IMR-90 (cell line): ENCODE measurements at places on chromosomes 4 and X.

- no peak for DNase-seq
Observed at GRCh38 chr4:187770345-187770744, 225.2 kb upstream of the ZFP42 start.

- no peak for DNase-seq
Observed at GRCh38 chrX:140480765-140481164, 24.1 kb downstream of the SOX3 start.

GRCh38 chr4:98692411-98692810, 34.0 kb upstream of the TSPAN5 start:
- no peak for DNase-seq

DNA sequence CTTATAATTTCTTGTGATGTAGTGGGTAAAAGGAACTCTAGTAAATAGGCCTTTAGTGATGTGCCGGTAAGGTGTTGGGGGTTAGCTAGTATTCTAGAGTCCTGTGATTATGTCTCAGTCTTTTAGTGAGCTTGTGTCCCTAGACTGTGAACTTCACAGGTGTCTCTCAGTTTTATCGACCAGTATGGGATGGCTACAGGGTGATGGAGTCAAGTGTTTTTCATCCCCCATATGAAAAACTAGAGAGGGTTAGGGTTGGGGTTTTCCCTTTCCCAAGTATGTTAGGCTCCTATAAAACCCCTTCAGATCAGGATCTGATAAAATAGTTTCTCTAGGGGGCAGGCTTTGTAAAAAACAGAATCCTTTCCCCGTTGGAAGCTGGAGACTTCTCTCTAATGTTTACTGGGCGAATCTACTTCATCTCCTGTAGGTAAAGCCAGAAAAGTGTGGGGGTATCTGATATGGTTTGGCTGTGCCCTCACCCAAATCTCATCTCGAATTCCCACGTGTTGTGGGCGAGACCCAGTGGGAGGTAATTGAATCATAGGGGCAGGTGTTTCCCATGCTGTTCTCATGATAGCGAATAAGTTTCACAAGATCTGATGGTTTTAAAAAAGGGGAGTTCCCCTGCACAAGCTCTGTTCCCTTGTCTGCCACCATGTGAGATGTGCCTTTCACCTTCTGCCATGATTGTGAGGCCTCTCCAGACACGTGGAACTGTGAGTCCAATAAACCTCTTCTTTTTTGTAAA, 120.8 kb downstream of the DTHD1 start:
- DNase-seq = no peak

- peak; percentile 75 for DNase-seq
Observed at GRCh38 chr4:1727117-1728031, 6.1 kb downstream of the TACC3 start.

- no peak for DNase-seq
Observed at GRCh38 chr4:26892480-26893150, 32.0 kb downstream of the STIM2 start.

DNA sequence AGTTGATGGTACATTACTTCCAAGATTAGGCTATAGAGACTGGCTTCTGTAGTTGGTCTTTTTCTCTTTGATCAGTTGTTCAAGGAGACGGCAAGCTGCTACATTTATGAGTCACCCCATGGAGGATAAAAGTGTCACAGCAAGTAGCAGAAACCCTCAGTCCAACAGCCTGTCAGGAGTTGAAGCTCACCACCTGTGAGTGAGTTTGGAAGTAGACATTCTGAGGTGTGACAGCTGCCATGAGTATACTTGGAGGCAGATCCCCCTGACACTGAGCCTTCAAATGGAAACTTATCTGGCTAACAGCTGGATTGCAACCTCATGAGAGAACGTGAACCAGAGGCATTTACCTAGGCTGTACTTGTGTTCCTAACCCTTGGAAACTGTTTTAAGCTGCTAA, 68.0 kb downstream of the CCNG2 start:
- no peak for DNase-seq

DNA sequence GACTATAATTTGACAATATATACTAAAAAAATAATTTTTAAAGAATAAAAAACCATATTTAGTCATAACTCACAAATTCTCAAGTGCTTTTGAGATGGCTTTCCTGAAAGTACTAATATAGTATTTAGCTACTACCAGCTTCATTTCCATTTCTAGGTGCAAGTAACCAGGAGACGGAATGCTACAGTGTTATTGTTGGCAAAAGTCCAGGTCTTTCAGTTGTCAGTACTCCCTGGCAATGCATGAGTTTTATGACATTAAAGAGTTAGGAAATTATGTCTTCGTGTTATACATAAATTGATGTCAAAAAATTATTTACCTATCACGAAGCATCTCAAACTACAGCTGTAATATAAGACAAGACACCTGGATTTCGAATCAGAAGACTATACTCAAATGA, 45.0 kb downstream of the TMEM47 start:
- no peak for DNase-seq

DNA sequence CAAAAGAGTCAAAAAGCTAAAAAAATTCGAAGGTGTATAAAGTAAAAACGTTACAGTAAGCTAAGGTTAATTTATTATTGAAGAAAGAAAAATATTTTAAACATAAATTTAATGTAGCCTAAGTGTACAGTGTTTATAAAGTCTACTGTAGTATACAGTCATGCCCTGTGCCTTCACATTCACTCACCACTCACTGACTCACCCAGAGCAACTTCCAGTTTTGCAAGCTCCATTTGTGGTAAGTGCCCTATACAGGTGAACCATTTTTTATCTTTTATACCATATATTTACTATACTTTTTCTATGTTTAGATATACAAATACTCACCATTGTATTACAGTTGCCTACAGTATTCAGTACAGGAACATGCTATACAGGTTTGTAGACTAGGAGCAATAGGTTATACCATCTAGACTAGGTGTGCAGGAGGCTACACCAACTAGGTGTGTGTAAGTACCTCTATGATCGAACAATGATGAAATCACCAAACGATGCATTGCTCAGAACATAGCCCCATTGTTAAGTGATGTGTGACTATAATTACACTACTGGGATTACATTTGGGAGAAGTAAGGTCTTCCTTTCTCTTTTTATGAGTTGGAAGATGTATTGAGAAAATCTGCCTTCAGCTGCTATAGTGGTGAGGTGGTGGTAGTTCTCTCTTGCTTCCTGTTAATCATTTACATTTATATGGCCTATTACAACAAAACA, 27.2 kb downstream of the TMSB4X start:
- DNase-seq = peak; percentile 52

GRCh38 chrX:129108936-129109335, 414.4 kb downstream of the SMARCA1 start:
- DNase-seq = no peak

DNA sequence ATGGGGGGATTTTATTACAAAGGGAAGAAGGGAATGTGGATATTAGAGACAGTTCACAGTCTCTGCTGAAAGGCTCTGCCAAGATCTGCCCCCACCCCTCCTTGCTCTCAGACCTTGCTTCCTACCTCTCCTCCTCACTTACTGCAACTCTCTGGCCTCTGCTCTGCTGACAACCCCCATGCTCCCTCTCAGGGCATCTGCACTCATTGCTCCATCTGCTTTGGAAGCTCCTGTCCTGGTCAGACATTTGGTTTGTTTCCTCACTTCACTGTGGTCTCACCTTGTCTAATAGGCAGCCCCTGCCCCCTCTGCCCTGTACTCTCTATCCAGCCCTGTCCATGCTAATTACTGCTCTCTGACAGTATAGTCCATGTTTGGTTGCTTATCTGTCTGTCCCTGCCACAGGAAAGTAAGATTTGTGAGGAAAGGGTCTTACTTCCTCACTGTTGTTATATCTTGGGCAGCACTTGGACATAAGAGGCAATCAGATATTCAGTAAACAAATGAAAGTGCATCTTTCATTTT, 189.3 kb downstream of the PTTG2 start:
- no peak for DNase-seq

- DNase-seq = no peak
Observed at GRCh38 chr4:151781026-151781425, 20.2 kb upstream of the GATB start.

DNA sequence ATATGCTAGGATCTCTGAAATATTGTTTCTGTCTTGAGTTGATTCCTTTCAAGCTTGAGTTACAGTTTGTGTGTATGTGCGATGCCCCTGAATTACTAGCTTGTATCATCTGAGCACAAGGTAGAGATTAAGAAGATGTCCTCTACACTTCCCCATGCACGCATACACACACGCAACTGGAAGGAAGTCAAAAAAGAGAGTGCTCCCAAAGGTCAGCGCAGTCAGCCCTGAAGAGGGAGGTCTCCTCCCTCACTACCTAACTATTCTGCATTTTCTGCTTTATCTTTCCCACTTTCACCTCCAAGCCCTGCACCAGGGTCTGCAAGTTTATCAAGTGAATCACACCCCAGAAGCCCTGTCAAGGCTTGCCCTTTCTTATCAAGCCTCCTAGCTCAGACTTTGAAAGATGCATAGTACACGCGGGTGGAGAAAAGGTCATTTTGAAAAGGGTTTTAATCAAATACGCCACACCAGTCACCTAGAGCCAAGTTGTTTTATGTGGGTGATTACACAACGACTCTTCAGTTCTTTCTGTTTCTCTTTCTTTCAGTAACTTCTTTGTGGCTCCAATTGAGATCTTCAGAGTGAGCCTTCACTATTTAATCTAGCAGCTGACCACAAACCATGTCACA, 127.7 kb downstream of the ASB9 start:
- DNase-seq = no peak

DNA sequence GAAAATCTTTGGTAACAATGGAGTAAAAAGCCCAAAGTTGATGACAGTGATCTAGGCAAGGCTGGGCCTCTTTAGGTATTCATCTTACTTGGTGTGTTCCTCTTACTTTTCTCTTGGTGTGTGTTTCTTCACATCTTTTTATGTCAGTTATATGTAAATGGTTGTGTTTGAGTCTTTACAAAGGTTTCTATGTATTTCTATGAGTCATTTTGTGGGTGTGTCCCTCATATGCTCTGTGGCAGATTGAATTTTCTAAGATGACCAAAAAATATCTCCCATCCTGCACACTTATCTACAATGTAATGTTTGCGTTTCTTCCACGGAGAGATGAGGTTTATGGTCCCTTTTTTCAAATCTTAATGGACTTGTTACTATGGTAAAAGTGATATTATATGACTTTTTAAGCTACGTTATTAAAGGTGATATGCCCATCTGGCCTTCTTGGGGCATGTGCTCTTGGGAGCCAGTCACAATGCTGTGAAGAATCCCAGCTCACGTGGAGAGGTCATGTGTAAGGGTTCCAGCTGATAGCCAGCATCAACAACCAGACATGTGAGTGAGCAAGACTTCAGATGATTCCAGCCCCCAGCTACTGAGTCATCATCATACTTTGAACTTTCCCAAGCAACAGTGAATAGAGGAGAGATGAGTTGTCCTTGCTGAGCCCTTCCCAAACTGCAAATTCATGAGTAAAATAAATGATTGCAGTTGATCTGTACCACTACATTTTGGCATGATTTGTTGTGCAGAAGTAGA, 126.9 kb downstream of the CBLL2 start:
- peak; percentile 77 for DNase-seq

GRCh38 chr4:133131829-133132460, 17.1 kb upstream of the PCDH10 start:
- no peak for DNase-seq

DNA sequence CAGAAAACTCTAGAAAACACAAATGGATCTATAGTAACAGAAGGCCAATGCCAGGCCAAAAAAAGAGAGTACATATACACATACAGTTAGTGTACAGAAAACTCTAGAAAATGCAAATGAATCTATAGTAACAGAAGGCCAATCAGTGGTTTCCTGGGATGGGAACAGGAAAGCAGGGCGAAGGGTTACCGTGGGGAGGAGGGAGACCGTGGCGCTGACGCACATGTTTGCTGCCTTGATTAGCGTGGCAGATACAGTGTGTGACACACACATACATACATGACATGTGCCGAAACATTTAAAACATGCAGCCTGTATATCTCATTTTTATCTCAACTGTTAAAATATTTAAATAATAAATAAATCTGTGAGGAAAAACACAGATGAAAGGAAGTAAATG, 14.7 kb downstream of the GAK start:
- DNase-seq = no peak

DNA sequence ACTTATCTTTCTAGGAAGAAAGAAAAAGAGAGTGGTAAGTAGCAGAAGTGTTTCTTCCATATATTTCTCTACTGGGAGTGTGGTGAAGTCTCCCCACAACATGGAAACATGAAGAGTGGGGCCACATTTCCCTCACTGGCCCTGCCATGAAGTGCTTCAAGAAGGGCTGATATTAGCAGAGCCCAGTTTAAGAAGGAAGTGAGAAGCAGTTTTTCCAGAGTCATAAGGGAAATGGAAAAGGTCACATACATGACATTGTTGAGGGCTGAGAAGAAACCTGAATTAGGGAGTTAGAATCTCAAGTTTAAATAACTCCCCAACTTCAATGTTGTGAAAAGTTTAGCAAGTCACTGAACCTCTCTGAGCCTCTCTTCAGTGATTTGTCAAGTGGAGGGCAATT, 171.9 kb upstream of the RBPJ start:
- no peak for DNase-seq

GRCh38 chr4:134708026-134708425, 506.4 kb upstream of the PABPC4L start:
- no peak for DNase-seq

DNA sequence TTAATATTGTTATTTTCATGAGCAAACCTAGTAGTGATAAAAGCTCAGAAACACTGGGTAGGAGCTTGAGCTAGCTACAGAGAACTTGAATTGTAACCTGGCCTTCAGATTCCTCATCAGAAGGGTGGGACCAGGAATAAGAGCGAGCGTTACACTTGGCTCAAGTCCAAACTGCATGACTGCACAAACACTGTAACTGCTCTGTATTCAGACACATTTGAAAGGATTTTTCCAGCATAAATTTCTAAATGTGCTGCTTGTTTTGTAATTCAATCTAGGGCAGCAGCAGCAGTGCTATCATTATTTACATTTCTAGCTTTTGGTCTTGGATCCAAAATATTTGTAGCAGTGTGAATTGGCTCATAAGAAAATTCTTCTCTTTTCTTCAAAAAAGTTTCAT, 133.0 kb upstream of the TMLHE start:
- peak; percentile 2 for DNase-seq

DNA sequence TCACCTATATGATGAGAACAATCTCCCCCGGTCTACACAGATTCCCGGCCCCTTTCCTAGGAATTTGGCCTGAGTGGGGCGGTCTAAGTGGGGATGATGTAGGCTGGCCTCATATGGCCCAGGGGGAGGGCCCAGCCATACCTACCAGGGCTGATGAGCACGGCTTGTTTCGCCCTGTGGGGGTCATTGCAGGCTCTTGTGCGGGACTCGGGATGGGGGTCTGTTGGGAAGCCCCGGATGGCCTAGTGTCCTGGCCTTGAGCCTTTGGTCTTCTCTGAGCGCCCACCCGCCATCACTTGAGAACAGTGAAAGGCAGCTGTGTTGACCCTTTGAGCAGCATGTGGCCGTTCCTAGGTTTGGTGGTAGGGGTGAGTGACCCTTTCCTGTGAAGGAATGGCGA, 4.8 kb upstream of the CTAG2 start:
- no peak for DNase-seq

DNA sequence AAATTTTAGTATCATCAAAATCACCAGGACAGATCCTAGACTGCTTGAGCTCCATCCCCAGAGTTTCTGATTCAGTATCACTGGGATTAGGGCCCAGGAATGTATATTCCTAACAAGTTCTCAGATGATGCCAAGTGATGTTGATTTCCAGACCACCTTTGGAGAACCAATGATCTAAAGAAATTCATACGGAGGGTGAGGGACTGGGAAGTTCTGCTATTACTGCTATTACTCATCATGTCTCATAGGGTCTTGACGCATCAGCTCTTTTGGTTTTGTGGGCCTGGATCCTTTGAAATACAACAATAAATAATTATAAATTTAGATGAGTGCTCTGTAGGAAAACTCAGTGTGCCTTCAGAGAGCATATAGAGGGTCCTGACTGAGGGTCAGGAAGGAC, 59.8 kb upstream of the LGI2 start:
- DNase-seq = peak; percentile 31

GRCh38 chrX:18194688-18195087, 26.0 kb downstream of the BEND2 start:
- no peak for DNase-seq
